ENCODE measurements at places on chromosomes 5 and 9.

GRCh38 chr9:115335439-115335838 lies 217.5 kb upstream of the TNC start:
- no peak for DNase-seq

- DNase-seq, result no peak
These were observed 128.6 kb downstream of the PDZD2 start for GRCh38 chr5:31767335-31768031.

DNA sequence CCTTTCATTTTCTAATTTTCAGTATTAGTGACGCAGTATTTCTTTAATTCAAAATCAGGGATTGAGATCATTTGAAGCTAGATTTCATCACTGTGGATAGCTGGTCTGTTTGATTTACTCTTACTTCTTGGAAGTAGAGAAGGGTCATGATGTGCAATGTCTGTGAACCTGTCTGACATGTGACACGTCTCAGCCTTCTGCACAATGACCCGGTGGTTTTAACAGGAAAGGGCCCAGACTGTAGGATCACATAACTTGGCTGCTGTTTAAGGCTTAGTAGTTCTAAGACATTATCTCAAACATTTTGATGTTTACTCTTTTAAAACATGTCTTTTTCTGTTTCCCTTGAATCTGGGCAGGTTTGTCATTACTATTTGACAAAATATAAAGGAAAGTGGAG lies 823.3 kb upstream of the NUDT12 start:
- DNase-seq, result no peak

GRCh38 chr5:98397081-98397480 lies 376.4 kb upstream of the RGMB start:
- no peak for DNase-seq

DNA sequence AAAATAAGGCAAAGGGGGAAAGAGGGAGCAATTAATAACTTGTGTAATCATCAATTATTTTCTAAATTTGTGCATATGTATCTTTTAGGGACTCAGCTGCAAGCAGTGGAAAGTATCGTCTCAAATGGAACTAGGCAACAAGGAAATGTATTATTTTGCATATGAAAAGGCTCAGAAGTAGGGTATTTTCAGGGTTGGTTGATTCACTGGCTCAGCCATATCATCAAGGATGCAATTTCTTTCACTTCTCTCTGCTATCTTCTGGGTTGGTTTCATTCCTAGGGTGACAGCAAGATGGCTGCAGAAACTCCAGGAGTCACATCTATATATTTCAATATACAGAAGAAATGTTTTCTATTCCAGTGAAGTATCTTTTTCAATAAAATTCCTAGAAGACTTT lies 509.8 kb downstream of the DMAC1 start:
- DNase-seq, result no peak

Data from HuH-7.5 (cell line).